ENCODE measurements at places on chromosomes 4 and X. TPM values are rescaled to one million over a fixed set of nuclear protein-coding genes. Genes with fewer than 3 reads are reported as not detected.
A peak's percentile ranks its signal among the peaks of the same experiment; 100 is the strongest.

- DNase-seq, result no peak
Measured at GRCh38 chr4:140116442-140117104, 37.4 kb downstream of the MAML3 start.

DNA sequence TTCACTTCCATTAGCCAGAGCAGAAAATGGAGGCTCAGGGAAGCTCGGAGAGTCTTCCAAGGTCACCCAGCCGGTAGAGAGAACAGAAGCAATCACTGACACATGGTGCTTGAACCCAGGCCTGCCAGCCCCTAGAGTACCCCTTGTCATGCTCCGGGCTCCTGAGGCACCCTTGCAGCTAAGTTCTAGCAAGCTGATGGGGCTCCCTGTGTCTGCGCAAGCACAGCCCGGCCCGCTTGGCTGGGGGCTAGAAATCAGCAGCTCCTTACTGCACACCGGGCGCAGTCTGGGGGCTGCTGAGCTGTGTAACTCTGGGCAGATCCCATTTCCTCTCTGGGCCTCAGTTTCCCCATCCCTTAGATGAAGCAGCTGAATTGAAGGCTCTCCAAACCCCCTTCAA is 102.1 kb upstream of the PSAPL1 start:
- no peak for DNase-seq

DNA sequence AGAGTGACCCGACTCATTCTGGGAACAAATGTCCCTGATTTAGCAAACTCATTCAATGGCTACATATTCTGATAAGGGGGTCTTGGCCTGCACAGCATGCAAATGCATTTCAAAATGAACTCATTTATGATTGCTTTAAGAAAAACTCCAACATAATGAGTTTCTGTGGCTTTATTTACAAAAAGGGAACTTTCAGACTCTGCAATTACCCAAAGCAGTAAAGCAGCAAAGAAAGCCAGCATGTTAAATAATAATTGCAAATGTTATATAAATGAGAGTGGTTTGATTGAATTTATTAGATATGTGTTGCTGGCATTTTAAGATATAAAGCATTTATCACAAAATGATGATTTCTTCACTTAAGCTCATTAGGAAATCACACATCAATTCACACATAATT is 295.7 kb downstream of the FBXW7 start:
- no peak for DNase-seq

The NAP1L5 gene
- 1.4 TPM for total RNA-seq

The NAT8L gene
- 0.25 TPM for total RNA-seq

GRCh38 chrX:13000301-13000811 is 25.4 kb downstream of the TMSB4X start:
- no peak for DNase-seq

DNA sequence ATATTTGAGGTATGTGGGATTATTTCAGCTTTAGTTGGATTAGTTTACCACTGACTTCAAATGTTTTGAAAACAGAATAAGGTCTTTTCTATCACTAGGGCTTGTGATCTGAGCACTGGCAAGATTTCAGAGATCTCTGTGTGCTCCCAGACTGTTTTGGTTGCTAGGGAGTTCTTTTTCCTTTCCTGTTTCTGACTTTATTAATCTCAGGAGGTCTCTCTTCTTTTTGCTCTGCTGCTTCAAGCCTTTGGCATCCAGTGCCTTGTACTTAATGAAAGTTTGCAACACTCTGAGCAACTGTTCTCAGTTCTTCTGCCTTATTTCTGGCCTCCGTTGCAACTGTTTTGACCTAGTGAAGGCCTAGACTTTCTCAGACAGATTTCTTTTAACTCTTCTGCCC is 32.1 kb upstream of the PAQR3 start:
- DNase-seq, result no peak

GRCh38 chrX:9149501-9150245 is 115.7 kb upstream of the FAM9B start:
- DNase-seq, result no peak

DNA sequence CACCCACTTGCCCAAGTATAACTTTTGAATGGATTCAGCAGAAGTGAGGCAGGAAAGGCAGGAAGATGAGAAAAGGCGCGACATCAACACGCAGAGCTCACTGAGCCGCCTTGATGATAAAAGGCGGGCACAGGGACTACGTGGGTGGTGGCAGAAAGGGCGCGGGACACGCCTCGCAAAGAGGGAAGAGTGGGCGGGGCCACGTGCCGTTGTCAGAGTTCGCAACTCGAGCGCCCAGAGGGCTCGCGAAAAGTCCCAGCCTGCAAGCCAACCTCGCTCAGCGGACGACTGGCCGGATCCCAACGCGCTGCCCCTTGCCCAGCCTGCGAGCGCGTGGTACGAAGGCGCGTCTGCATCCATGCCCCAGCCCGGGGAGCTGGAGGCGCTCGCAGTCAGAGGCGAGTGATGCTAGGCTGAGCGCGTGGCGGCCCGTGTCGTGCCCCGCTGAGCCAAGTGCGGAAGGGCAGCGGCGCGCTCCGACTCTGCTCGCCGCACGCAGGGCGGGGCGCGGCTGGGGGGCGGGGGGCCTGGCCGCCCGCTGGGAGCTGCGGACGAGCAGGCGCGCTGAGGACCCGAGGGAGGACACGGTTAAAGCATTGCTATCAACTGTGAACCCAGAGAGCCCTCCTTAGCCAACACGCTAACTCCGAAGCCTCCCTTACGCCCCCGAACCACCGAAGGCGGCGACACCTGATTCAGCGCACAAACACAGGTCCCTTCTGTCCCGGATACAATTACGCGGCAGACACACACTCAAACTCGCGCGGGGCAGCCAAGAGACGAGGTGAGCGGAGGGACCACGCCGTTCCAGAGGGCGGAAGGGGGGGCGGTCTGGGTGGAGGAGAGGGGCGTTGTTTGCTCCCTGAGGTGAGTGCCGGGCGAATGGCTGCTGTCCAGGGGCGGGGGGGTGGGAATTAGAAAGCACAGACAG is at the start of gene UGT8:
UGT8 (plus strand) TSS at position 617 of the 931 bp plus-strand sequence. CDS start 24,074 bp downstream, outside the sequence.
- peak; percentile 93 for DNase-seq

The IL1RAPL1 gene
- 0.31 TPM for total RNA-seq

DNA sequence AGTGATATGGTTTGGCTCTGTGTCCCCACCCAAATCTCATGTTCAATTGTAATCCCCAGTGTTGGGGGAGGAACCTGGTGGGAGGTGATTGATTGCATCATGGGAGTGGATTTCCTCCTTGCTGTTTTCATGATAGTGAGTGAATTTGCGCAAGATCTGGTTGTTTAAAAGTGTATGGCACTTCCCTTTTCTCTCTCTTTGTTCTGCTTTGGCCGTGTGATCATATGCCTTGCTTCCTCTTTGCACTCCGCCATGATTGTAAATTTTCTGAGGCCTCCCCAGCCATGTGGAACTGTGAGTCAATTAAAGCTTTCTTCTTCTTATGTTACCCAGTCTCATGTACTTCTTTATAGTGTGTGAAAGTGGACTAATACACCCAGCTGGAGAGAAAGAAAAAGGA is 113.0 kb upstream of the AADAT start:
- DNase-seq, result no peak

DNA sequence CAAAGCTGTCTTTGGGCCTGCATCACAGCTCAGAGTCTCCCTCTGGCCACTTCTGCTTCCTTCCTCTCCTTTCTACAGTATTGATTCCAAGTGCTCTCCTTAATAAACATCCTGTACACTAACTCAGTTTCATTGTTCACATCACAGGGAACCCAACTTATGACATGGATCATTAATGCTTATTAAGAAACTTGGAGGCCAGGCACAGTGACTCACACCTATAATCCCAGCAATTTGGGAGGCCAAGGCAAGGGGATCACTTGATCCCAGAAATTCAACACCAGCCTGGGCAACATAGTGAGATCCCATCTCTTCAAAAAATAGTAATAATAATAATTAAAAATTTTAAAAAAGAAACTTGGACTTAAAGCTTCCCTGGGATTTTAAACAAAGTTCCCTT is 89.2 kb upstream of the EFHC2 start:
- DNase-seq, result no peak

GRCh38 chr4:106032851-106033286 is 137.6 kb downstream of the NPNT start:
- no peak for DNase-seq

The S100G gene
- not detected for total RNA-seq

GRCh38 chr4:17030543-17030942 is 132.1 kb upstream of the LDB2 start:
- DNase-seq, result no peak

The WAS gene
- total RNA-seq, result 2.4 TPM

The NSUN7 gene
- total RNA-seq, result 9.9 TPM

DNA sequence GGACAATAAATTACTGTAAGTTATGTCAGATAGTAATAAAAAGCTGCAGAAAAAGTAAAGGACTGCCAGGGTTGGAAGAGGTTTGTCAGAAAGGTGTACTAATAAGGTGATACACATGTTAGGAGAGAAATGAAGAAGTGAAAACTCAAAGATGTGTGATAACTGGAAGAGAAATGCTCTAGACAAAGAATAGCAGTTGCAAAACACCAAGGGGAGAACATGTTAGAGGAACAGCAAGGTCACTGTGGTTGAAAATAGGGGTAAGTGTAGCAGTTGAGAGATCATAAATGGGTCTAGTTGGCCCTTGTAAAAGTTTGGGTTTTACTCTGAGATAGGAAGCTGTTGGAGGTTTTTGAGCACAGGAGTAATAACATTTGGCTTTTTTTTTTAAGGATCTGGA is 46.9 kb downstream of the HSPA4L start:
- DNase-seq, result no peak

DNA sequence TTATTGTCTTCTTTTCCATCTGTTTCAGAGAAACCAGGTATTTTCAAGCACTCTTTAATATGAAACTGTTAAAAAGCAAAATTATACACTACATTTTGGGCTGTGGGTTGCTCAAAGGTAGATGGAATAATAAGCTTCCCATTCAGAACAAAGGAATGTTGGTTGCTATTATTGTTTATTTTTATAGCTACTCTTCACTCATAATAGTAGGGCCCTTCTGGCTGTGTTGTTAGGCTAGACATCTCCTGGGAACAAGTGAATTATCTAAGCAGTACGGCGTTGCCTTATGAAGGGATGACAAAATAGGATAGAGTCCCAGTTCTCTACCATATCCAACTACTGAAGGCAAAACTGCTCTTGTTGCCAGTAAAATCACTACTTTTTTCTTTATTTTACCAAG is 34.2 kb downstream of the TENM3 start:
- no peak for DNase-seq

- peak; percentile 48 for DNase-seq
Measured at GRCh38 chrX:133151336-133151735, 54.4 kb upstream of the USP26 start.

DNA sequence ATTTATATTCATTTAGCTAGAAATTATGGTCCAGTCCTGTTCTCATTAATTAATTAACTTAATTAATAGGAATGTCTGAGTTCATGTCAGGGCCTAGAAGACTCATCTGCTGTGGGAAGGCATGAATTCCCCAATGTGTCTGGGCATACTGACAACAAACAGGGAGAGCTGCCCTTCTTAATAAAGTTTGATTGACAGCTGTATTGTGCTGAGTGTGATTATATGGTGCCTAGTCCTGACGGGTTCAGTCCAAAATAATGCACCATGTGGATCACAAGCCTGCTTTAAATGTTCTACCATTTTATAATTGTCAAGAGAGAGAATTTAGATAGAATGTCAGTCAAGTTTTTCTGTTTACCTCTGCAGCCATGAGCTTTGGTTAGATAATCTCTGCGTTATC is 34.6 kb downstream of the ANXA10 start:
- no peak for DNase-seq

- DNase-seq, result no peak
Measured at GRCh38 chr4:96879527-96879926, 1039.6 kb downstream of the PDHA2 start.

The FATE1 gene
- not detected for total RNA-seq

DNA sequence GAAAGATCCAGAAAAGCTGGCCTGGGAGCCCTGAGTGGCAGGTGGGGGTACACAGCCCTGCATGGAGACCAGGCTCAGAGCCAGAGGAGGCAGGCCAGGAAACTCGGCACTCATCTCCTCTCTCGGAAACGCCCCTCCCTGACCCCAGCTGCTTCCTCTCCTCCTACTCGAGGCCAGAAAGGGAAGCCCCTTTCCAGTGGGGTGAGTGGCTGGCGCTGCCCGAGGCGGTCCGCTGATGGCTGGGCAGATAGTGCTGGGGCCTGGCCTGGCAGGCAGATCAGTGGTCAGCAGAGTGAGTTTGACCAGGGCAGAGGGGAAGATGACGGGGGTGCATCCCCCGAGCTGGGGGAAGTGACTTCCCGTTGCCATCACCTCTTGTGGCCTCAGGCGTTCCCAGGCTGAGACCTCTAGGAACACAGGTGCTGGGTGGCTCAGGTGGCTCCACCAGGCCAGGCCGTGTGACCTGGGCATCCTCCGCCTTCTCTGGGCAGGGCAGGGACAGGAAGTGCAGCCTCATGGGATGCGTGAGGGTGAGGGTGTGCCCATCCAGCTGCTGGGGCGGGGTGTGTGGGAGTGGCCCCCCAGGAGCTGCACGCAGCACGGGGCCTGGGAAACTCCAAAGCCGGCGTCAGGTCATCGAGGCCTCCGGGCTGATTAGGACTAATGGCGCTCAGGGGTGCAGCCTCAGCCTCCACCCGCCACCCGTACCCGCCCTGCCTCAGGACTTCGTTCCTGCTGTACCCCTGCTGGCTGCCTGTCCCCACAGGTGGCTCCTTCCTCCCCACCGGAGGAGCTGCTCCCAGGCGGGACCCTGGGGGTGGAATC is 5.7 kb downstream of the SH3BP2 start:
- DNase-seq, result peak; percentile 90

The CCKAR gene
- total RNA-seq, result not detected

DNA sequence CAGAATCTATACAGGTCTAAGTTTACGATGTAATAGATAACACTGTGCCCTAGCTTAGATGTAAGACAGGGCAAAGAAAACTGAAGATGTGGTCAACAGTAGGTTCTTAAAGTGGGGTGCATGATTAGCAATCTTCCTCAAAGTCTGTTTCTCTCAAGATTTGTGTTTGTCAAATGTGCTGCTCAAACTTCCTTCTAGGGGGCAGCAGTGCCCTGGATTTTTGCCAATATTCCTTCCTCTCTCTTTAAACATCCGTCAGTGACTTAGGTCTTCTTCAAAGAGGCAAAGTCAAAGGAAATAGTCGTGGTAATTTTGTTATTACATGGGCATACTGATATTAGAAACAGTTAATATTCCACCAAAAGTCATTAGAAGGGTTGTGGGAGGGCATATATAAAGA is 4.2 kb upstream of the PDHA2 start:
- DNase-seq, result no peak

The ASB12 gene
- 0.34 TPM for total RNA-seq

DNA sequence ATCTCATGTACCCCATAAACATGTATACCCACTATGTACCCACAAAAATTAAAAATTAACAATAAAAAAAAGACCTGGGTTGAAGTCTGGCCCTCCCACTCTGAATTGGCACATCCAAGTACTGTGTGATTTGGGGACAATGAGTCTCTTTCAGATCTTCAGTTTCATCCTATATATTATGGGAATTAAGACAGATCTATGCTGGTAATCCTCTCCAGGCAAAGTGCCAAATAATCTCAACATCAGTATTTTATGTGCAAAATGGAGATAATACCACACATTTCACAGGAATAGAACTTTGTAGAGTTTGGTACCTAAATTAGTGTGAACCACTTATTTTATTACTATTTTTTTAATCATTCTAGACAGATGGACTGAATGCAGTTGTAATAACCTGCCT is 11.0 kb upstream of the SCD5 start:
- no peak for DNase-seq

The EXOSC9 gene
- total RNA-seq, result 13.2 TPM
